Activated CD4-positive, alpha-beta T cell treated with anti-CD3 and anti-CD28 coated beads for 24 hours (primary cell): ENCODE measurements at places on chromosomes 2 and 18.

- no peak for DNase-seq
Observed at GRCh38 chr18:23703057-23703986, 14.1 kb downstream of the LAMA3 start.

- no peak for DNase-seq
Observed at GRCh38 chr2:34012715-34013302, 413.7 kb upstream of the FAM98A start.

- DNase-seq = no peak
Observed at GRCh38 chr2:16394072-16394985, 271.3 kb downstream of the CYRIA start.

DNA sequence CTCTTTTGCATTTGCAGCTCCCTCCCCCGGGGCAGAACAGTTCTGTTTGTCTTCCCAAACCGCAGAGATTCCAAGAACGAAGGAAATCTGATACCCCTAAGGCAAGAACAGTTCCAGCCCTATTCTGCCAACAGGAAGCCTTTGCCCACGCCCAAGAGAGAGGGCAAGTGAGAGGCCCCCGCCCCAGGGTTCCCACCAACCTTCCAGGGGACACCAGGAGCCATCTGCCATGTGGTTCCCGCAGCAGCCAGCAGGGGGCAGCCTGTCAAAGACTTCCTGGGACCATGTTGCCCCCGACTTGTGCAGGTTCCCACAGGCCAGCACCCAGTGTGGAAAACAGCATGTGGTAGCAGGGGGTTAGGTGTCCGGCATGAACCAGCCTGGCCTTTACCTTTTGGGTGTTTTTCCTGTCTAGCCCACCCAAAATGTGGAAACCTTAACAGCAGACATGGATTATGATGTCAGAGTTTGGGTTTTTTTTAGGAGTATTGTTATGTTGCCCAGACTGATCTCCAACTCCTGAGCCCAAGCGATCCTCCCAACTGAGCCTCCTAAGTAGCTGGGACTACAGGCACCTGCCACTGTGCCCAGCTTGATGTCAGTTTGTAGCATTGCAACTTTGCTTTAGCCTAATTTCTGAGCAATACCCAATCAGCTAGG, 21.7 kb upstream of the EFHD1 start:
- DNase-seq = peak; percentile 57

DNA sequence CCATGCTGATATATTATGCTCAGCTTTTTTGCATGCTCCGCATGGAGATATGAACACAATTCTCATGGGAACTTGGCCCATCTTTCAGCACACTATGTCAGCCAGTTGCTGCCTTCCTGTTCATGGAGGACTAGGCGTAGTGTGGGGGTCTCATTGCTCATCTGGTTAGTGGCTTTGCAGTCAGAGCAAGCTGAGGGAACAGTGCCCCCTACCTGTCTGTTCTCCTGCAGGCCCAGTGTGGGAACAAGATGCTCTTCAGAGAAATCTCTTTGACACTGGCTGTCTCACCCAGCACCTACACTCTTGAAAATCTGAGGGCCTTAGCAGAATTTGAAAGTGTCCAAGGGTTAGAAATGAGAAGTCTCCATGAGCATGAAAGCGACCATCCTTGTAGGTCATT, 47.1 kb downstream of the SPTBN1 start:
- DNase-seq = no peak

DNA sequence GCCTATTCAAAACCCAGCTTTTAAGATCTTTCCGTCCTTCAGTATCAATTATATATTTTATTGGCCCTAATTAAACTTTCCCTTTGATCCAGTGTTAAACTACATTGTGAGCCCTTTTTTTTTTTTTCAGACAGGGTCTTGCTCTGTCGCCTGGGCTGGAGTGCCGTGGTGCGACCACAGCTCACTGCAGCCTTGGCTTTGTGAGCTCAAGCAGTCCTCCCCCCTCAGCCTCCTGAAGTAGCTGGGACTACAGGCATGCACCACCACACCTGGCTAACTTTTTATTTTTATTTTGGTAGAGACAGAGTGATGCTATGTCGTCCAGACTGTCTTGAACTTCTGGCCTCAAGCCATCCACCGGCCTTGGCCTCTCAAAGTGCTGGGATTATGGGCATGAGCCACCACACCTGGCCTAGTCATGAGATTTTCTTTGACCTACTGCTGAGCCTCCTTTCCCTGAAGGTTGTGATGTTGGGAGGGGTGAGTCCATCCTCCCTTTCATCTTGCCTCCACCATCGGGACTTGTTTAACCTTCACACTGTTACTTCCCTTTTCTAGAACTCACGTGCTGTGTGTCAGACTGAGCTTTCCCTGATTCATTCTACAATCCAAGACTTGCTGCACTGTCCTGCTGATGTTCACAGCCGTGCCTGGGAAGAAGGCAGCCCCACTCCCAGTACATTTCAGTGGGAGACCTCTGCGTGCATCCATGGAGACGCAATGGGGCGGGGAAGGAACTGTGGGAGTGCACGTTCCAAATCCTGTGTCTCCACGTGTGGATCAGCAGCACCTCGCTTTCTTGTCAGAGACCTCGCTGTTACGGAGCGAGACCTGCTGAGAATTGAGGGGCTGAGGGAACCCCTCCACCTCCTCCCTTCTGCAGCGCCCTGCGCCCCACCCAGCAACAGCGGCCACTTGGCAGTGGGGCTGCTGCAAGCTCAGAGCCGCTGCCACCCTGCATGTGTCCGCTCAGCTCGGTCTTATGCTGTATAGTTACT, 10.8 kb downstream of the OXER1 start:
- no peak for DNase-seq

DNA sequence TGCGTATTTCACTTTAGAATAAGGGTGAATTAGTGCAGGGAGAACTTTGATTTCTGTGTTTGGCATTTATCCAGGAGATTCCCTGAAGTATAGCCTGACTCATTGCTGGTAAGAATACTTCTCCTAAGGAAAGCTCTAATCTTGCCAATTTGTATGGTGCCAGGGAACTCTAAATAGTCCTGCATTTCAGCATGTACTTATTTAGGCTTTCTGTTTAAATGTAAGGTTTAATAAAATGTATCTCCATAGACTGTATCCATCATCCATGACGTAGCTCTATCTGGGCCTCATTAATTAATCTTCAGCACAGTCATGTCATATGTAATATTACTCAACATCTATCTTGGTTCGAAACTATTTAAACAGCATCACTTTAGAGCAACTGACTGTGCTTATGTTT, 127.7 kb downstream of the DOK6 start:
- DNase-seq = no peak
